ENCODE measurements at places on chromosomes 11 and 22. TPM values are rescaled to one million over a fixed set of nuclear protein-coding genes. Genes with fewer than 3 reads are reported as not detected.

The ZFTA gene
- total RNA-seq, result 31.0 TPM

The TRIM77 gene
- 0.19 TPM for total RNA-seq

The CABP4 gene
- total RNA-seq, result 1.2 TPM

DNA sequence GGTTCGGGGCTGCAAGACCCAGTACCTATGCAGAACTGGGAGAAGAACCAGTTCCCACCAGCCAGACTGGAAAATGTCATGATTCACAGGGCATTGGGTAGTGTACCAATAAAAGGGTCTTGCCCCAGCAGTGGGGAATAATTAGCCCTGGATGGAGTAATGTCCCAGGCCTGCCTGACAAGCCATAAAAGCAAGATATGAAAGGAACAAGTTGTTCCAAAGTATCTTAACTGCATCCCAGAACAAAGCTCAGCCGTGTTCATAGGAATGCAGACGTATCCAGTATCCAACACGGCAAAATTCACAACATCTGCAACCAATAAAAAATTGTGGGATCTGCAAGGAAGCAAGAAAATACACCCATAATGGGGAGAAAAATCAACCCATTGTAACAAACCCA, 47.9 kb downstream of the ASCL2 start:
- no peaks in the 10 kb centered on the region for H3K27me3 ChIP-seq
- H3K27ac ChIP-seq, result no peak overlapping the region

- H3K4me1 ChIP-seq, result no peaks in the 10 kb centered on the region
- no peak for DNase-seq
- H3K4me3 ChIP-seq, result no peak overlapping the region
- no peaks in the 10 kb centered on the region for H3K27me3 ChIP-seq
- no peaks in the 10 kb centered on the region for H3K36me3 ChIP-seq
Measured at GRCh38 chr11:99693941-99694492, 673.3 kb downstream of the CNTN5 start.

GRCh38 chr11:76629853-76630599, 40.5 kb downstream of the LRRC32 start:
- DNase-seq, result peak; percentile 71
- no peak overlapping the region for H3K4me3 ChIP-seq
- H3K27ac ChIP-seq, result peak overlapping the region; percentile 26
- peaks cover 13% of the 10 kb centered on the region for H3K4me1 ChIP-seq
- H3K27me3 ChIP-seq, result no peaks in the 10 kb centered on the region

DNA sequence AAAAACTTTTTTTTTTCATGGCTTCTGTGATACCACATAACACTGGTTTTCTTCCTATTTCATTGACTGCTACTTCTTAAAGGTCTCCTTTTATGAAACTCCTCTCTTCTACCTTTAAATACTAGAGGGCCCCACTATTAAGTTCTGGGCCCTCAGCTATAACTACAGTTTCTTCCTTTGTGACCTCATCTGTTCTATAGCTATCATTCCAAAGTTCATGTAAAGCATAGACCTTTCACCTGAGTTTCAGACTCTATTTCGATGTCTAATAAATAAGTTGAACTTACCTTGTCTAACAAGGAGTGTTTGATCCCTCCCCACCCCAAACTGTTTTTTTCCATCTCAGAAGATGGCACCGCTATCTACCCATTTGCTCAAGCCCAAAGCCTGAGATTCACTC, 35.2 kb downstream of the PAAF1 start:
- no peaks in the 10 kb centered on the region for H3K4me1 ChIP-seq
- H3K27ac ChIP-seq, result no peak overlapping the region
- H3K36me3 ChIP-seq, result no peaks in the 10 kb centered on the region
- no peak for DNase-seq

DNA sequence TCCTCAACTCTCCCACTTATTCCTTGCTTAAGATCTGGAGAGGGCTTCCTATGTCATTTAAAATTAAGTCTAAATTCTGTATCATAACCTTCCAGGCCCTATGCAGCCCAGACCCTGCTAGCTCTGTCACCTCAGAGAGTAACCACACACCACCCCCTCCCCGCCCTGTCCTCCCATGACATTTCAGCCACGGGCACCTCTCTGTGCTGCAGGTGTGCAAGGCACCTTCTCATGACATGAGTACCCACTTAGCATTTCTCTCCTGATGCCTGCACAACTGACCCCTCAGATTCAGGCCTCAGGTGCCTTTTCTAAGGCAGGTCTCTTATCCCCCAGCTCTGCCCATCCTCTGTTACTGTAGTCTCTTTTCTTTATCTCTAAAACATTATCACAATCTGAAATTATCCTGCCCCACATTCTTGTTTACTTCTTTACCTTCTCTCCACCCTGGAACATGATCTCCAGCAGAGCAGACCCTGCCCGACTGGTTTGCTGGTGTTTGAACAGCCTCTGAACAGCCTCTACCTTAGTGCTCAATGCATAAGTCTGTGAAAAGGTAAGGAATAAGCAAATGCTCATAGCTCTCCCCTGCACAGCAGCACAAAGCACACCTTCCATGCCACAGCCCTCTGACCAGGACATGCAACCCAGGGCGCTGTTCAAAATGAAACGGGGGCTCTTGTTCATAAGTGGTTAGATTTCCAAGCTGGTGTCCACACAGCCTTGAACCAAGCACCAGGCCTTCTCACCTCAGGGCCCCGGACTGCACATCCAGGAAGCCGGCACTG, 196.1 kb upstream of the B3GAT1 start:
- no peak for DNase-seq
- H3K4me1 ChIP-seq, result no peaks in the 10 kb centered on the region
- H3K4me3 ChIP-seq, result no peak overlapping the region
- H3K36me3 ChIP-seq, result no peaks in the 10 kb centered on the region
- H3K27ac ChIP-seq, result no peak overlapping the region

GRCh38 chr11:12216671-12217374, 106.4 kb downstream of the MICAL2 start:
- peak overlapping the region; percentile 65 for H3K27ac ChIP-seq
- peaks cover 58% of the 10 kb centered on the region for H3K4me1 ChIP-seq
- H3K36me3 ChIP-seq, result no peaks in the 10 kb centered on the region

GRCh38 chr11:843086-843734, 558 bp downstream of the TSPAN4 start:
- no peaks in the 10 kb centered on the region for H3K36me3 ChIP-seq
- peaks cover 44% of the 10 kb centered on the region for H3K4me1 ChIP-seq
- DNase-seq, result no peak
- no peaks in the 10 kb centered on the region for H3K27me3 ChIP-seq

GRCh38 chr22:32607086-32607485, 132.5 kb downstream of the FBXO7 start:
- H3K27ac ChIP-seq, result no peak overlapping the region
- H3K4me1 ChIP-seq, result no peaks in the 10 kb centered on the region
- H3K27me3 ChIP-seq, result no peaks in the 10 kb centered on the region
- no peak for DNase-seq
- H3K36me3 ChIP-seq, result no peaks in the 10 kb centered on the region

- H3K27ac ChIP-seq, result no peak overlapping the region
- no peaks in the 10 kb centered on the region for H3K4me1 ChIP-seq
- H3K4me3 ChIP-seq, result no peak overlapping the region
- no peak for DNase-seq
Measured at GRCh38 chr11:131652231-131652630, 281.8 kb downstream of the NTM start.

- peak overlapping the region; percentile 39 for H3K4me3 ChIP-seq
- H3K4me1 ChIP-seq, result no peaks in the 10 kb centered on the region
- no peaks in the 10 kb centered on the region for H3K36me3 ChIP-seq
- no peaks in the 10 kb centered on the region for H3K27me3 ChIP-seq
- no peak overlapping the region for H3K27ac ChIP-seq
Measured at GRCh38 chr22:36564422-36565158, 35.6 kb upstream of the EIF3D start.
